HepG2 (cell line): ENCODE measurements at places on chromosomes 3 and 15.

DNA sequence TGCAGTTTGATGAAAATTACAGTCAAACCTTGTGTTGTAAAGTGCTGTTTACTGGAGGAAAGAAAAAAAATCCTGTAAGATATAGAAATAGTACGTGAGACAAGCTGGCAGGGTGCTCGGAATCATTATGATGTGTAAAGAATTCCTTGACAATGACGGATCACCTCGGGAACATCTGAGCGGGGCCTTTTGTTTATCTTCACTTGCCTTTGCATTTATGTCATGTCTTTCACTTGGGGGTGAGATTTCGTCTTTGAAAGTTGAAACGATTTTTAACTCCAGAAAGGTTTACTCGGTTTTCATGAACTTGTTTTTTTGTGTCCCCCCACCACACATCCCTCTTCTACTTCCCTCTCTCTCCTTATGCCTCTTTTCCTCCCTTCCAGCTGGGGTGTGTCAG is 128.3 kb upstream of the VEPH1 start:
- DNase-seq, result no peak

GRCh38 chr3:176911579-176911978 is 285.7 kb downstream of the TBL1XR1 start:
- no peak for DNase-seq

- no peak for DNase-seq
Measured at GRCh38 chr3:77296527-77296926, 256.6 kb downstream of the ROBO2 start.

DNA sequence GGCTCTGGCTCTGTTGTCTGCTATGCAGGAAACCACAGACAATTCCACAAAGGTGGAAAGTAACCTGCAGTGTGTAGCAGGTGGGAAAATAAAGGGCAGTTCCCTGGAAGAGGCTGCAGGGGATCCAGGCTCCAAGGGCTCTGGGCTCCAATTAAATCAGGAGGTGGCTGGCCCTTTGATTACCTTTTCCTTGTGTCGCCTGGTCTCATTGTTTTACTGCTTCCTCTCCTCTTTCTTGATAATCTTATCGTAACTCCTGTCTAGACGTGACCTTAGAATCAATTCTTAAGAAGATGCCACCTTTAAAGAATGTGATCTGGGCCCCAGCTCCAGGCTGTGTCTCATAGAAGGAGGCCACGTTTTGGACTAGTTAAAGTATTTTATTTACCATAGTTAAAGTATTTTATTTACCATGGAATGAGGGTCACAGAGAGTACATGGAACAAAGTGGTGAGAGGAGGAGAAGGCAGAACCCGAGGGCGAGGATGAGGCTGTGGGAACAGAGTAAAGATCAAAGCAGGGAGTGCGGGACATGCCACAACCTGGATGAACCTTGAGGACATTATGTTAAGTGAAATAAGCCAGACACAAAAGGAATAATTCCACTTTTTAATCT is 237.5 kb upstream of the STT3B start:
- peak; percentile 64 for DNase-seq

DNA sequence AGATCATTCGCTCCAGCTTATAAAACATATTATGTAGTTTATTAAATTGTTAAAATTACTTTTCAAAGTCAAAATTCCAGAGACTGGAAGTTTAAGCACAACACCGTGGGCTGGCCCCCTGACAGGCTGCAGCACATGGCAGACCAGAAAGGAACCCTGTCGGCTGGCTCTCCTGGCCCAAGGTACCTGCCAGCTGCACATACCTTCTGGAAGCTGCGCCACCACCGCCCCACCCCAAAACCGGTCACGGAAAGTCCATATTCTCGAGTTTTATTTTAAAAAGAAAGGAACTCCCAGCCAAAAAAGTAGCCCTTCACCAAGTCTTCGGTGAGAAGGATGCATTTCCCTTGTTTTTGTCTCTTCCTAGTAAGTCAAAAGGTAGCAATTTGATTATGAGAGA is 94.6 kb downstream of the FOXP1 start:
- DNase-seq, result no peak

GRCh38 chr3:183131735-183132134 is 30.8 kb downstream of the LAMP3 start:
- DNase-seq, result no peak

DNA sequence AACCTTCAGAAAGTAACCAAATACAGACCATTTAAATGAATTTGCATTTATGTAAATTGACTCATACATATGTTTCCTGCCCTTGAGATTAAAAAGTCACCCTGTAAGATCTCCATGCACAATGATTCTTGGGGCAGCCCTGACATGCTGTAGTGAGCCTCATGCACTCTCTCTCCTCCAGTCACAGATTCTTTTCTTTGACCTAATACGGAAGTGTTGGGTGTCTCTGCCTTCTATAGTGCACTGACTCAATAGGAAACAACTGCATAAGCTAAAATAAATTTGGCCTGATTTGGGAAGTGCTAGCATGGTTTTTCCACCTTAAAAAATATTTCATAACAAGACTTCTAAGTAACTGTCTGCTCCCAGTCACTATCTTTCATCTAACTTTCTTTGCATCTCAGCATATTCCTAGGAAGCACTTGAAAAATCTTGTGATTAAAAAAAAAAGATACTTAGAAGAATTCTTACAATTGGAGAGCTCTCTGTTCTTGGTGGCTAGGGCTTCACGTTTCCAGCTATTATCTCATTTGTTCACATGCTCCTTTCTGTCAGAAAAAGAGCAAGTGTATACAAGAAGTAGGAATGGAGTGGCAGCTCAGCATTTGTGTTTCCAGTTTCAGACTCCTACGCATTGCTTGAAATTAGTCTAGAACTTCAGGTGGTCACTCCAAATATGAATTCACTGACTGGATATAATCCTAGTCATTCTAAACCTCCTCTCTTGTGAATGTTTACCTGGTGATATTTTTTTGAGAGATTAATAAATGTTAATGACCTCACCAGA is 207.9 kb upstream of the COL8A1 start:
- no peak for DNase-seq

DNA sequence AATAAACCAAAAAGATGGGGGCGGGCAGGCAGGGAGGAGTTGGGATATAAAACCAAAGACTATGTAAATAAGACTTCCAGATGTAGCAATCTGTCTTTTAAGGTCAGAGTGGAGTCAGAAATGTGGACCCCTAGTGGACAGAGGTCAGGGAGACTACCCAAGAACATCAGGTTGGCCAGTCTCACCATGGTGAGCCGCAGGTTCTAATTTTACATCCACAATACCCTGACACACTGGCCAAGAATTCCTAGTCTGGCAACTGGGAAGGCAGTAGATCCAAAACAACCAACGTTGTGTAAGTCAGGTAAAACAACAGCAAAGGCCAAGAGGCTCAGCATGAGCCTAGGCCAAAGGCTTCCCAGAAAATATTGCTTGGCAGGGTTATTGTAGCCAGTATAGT is 203.4 kb downstream of the FOXP1 start:
- peak; percentile 57 for DNase-seq

DNA sequence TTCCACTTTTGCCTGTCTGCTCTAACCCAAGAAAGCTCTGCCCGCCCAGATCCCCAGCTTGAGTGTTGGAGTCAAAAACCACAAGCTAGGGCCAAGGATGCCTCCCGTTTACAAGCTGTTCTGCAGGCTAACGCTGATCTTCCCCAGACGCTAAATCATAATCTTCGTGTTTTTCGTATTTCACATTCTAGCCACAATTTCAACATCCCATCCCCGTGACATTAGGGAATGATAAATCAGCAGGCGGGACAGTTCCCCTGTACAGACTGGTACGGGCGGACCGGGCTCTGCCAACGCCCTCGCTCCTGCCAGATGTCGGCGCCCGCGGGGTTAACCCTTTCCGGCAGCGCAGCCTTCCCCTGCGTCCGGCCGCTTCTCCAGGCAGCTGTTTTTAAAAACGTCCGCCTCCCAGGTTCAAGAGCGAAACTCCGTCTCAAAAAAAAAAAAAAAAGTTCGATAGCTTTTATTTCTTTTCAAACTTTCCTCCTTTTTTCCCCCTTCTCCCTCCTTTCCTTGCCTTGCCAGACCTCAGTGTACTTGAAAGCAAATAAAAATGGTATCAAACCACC is 81.0 kb upstream of the BNC1 start:
- no peak for DNase-seq

GRCh38 chr15:78640527-78641101 is 396 bp downstream of the CHRNB4 start:
- DNase-seq, result no peak

GRCh38 chr3:186989429-186989828 is 59.1 kb downstream of the ST6GAL1 start:
- peak; percentile 10 for DNase-seq

DNA sequence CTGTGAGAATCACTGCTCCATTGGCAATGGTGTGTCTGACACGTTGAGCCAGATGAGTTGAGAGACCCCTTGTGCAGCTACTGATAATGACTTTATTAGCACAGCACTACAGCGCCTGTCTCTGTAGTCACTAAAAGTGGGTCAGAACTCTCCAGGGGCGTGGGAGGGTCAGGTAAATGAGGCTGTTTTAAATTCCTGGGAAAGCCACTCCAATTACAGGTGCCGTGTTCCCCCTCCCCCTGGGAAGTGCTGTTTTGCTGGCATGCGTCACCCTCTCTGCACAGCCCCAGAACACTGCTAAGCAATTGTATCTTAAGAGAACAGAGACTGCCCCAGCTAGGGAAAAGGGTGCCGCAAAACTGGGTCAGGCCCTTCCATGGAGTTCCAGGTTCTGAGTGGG is 21.5 kb upstream of the CPNE9 start:
- DNase-seq, result no peak

DNA sequence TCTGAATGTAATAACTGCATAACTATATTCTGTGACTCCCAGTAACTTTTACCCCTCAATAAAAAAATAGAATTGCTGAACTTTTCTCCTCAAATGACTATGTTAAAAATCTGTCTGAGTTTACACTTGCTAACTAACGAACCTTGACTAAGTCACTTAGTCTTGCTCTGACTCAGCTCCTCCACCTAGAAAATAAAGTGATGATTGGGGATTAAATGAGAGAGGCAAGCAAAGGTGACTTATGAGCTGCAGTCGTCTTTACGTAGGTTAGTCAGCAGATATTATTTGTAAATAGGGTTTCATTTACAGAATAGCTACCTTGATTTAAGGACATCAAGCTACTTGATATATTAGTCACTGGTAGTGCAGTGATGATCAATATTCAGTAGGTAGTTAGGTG is 476.9 kb downstream of the MECOM start:
- DNase-seq, result no peak

- no peak for DNase-seq
Measured at GRCh38 chr3:146163584-146163983, 2.6 kb upstream of the PLOD2 start.

DNA sequence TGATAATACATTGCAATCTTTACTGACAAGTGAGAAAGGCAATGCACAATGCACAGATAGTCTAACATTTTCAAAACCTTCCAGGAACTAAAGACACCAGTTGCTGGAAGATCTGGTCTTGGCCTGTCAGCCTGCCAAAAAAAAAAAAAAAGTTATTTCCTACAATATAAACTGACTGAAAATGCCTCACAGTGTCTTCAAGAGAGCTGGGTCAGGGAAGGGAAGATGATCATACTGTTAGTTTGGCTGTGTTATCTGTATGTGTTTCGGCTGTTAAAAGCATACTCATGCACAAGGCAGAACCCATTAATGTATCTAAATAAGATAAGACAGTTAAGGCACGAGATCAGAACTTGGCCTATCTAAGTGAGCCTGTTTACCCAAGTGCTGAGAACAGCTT is 673.4 kb downstream of the MECOM start:
- DNase-seq, result no peak

GRCh38 chr15:43922021-43922420 is 95.2 kb downstream of the WDR76 start:
- DNase-seq, result no peak

DNA sequence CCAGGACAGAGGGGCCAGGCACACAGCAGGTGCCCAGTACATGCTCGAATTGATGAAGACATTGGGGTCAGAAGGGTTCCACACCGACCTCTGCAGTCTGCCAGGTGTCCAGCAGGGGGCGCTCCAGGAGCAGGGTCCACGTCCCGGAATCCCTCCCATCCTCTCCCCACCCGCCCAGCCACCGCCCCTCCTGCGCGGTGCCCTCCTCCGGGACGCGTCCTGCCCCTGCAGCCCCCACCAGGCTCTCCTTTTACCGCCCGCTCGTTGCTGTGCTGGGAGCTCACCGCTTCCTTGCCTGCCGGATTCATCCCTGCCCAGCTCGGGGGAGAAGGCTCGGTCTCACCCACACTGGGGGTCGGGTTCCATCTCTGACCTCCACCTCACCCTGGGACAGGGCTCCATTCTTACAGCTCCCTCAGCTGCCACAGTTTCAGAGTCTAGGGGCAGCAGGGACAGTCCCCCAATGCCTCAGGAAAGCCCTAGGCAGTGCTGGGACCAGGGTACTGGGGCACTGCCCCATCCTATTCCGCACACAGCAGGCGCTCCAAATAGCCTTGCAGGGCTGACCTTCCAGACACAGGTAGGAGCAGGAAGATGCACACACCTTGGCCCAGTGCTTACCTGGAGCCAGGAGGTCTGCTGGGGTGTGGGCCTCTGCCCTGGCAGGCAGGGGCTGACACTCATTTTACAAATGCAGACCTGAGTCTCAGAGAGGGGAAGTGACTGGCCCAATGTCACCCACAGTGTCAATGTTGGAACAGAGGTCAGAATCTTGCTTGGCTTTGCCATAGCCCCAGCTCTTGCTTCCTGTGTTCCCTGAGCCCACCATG is 31.0 kb downstream of the GRIP2 start:
- peak; percentile 30 for DNase-seq

DNA sequence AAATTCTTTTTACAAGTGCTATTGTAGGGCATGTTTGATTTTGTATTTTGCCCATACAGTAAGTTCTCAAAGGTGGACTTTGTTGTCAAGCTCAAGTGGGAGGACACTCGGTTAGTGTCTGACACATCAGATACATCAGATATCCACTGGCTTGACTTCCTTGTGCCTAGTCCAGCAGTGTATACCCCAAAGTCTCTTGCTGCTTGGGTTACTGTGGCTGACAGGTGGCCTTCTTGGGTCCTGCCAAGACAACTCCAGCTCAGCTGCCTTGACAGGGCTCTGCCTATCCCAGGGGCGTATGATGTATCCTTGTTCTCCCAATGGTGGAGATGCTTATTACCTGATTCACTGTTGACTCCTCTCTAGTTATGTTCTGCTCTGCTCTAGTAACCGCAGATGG is 214.9 kb downstream of the CBLB start:
- no peak for DNase-seq

- no peak for DNase-seq
Measured at GRCh38 chr3:131082871-131083863, 56.5 kb downstream of the NEK11 start.

GRCh38 chr3:99909714-99910495 is 92.2 kb downstream of the CMSS1 start:
- DNase-seq, result peak; percentile 42

GRCh38 chr3:147794596-147794995 is 385.4 kb downstream of the ZIC1 start:
- DNase-seq, result no peak

- no peak for DNase-seq
Measured at GRCh38 chr3:13210221-13210975, 137.2 kb upstream of the IQSEC1 start.

- DNase-seq, result no peak
Measured at GRCh38 chr3:138367911-138368310, 19.5 kb downstream of the MRAS start.

- DNase-seq, result no peak
Measured at GRCh38 chr3:45552031-45552793, 42.3 kb upstream of the LIMD1 start.
